Activated CD4-positive, alpha-beta T cell treated with anti-CD3 and anti-CD28 coated beads for 36 hours (primary cell): ENCODE measurements at places on chromosomes 7 and 10. TPM values are rescaled to one million over a fixed set of nuclear protein-coding genes. Genes with fewer than 3 reads are reported as not detected.

FAM131B gene
- 1.7 TPM for total RNA-seq

PARD3 gene
- total RNA-seq: 2.8 TPM

NEBL gene
- total RNA-seq: 0.04 TPM

HABP2 gene
- not detected for total RNA-seq

FKBP9 gene
- 1.0 TPM for total RNA-seq

ZP3 gene
- 7.0 TPM for total RNA-seq

BTBD16 gene
- not detected for total RNA-seq

AGMO gene
- not detected for total RNA-seq

GPR15LG gene
- not detected for total RNA-seq

CYP2C19 gene
- total RNA-seq: not detected
